Stimulated activated CD4-positive, alpha-beta T cell treated with anti-CD3 and anti-CD28 coated beads, Interleukin-2, amount 100 ng/mL, for 48 hours (primary cell): ENCODE measurements at places on chromosomes 1 and 21.

DNA sequence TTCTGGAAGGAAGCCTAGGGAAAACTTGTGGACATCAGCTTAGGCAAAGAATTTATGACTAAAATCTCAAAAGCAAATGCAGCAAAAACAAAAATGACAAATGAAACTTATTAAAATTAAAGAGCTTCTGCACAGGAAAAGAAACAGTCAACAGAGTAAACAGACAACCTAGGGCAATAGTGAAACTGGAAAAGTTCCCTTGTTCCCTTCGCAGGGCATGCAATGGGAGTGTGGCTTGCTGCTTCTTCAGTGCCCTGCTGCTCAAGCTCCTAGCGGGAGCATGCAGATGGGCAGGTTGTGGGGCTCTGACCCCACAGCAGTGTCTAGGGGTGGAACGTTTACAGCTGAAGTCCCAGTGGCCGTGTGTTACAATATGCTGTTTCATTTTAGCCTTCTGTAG lies 1797.4 kb downstream of the NCAM2 start:
- DNase-seq, result no peak

DNA sequence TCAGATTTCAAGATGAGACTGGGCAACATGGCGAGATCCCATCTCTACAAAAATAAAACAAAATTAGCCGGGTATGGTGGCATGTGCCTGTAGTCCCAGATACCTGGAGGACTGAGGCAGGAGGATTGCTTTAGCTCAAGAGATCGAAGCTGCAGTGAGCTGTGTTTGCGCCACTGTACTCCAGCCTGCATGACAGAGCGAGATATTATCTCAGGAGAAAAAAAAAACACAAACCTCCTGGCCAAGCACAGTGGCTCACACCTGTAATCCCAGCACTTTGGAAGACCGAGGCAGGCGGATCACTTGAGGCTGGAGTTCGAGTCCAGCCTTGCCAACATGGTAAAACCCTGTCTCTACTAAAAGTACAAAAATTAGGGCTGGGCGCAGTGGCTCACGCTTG lies 42.8 kb downstream of the XKR8 start:
- DNase-seq, result no peak

GRCh38 chr1:161013488-161014230 lies 7.3 kb downstream of the F11R start:
- peak; percentile 53 for DNase-seq

DNA sequence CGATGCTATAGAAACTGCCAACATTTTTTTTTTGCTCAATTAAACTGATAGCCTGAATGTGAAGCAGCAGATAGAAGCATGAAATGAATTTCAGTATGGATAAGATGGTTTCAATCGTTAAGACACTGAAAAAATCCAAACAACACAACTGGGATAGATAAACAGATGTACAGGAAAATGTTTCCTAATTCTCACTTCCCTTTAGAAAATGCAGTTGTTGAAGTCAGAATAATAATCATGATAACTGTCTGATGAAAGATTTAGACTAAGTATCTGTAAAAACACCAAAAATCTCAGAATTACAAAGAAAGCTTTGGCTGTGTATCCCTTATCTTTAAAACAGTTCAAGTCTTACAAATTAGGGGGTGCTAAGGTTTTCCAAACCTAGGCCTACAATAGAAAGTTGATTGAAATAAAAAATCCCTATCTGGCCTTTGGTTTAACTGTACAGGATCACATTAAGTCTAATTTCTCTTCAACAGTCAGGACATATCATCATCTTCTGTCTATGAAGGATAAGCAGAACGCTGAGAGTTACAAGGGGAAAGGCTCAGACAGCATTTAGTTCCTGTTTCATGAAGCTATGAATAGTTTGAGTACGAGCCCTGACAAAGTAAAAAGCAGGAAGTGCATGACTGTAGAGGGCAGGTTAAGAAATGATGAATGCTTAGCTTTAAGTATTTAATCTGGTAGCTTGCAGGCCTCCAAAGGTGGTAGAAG lies 203.2 kb downstream of the APP start:
- no peak for DNase-seq

DNA sequence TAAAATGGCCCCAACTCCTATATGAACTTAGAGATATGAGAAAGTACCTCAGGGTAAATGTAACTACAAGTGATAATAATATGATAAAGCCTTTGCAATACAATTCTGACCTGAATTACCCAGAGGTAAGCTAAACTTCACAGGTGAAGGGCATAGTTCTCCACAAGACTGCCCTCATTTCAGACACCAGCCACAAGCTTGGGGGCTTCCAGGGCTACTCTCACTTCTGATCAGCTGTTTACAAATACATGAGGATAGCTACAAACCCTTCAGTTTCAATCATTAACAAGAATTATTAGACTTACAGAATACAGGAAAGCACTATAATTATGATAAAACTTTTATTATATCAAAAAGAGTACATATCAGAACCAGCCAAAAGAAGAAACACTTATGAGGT lies 18.7 kb upstream of the DPH5 start:
- no peak for DNase-seq

- no peak for DNase-seq
These were observed 7.4 kb downstream of the ERRFI1 start for GRCh38 chr1:8018492-8019228.

- DNase-seq, result no peak
These were observed 89.1 kb upstream of the IVNS1ABP start for GRCh38 chr1:185406006-185406690.

- DNase-seq, result no peak
These were observed 44.0 kb downstream of the GPR161 start for GRCh38 chr1:168092566-168093355.

- DNase-seq, result no peak
These were observed 4.5 kb downstream of the ETV3L start for GRCh38 chr1:157095091-157095490.

- DNase-seq, result no peak
These were observed 96.4 kb downstream of the RUNX1 start for GRCh38 chr21:34952701-34953100.

GRCh38 chr1:40861224-40862003 lies 749 bp downstream of the CITED4 start:
- DNase-seq, result peak; percentile 15

GRCh38 chr1:150186789-150187559 lies 37.3 kb downstream of the PLEKHO1 start:
- no peak for DNase-seq
